ENCODE measurements at places on chromosomes 5 and 9. TPM values are rescaled to one million over a fixed set of nuclear protein-coding genes. Genes with fewer than 3 reads are reported as not detected.

Gene EPB41L4B
- 1.7 TPM for total RNA-seq

Gene CTSV
- not detected for total RNA-seq

Gene LRRTM2
- total RNA-seq = 0.16 TPM

- no peak for ATAC-seq
Measured at GRCh38 chr5:161093100-161093499, 241.1 kb upstream of the ATP10B start.

DNA sequence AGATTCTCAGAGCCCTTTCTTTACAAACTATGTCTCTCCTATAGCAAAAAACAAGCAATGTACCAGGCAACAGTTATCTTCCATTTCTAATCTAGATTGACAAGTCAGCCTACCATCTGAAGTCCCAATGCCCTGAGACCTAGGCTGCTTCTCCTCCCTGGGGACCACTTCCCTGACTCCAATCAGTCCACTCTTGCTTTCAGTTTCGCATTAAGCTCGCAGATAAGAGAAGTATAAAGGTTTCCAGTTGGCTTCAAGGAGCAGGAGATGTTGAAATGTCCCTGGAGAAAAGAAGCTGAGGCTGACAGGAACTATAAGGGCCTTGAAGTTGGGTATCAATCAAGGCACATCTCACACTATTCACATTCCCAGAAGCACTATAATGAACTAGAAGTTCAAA, 32.3 kb downstream of the ERP44 start:
- no peak for ATAC-seq

DNA sequence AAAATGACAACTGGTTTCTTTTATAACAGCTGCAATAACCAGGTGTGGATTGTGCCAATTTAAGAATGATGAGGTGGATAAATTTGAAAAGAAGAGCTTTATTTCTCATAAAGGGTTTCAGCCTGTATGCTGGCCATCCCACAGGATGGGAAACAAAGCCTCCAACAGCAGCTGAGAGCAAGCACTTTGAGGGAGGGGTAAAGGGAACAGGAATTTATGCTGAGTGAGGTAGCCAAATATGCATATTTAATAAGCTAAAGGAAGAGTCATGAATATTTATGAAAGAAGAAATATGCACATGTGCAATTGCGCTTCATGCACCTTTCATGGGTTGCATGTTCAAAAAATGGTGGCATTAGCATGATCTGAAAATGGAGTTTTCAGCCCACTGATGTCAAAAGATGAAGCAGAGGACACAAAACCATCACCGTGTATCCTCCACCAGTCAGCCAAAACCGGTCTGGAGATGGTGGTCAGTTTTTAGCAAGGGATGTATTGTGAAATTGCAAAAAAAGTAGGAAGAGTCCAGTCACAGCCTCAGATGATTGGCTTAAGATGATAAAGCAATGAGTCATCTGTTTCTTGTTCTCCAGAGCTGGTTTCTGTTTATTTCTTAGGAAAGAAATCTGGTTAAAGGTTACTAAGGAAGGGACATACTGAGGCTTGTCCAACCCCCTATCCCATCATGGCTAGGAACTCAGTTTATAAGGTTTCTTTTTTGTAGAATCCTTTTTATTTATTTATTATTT, 47.9 kb downstream of the DEPDC1B start:
- peak; percentile 36 for ATAC-seq

DNA sequence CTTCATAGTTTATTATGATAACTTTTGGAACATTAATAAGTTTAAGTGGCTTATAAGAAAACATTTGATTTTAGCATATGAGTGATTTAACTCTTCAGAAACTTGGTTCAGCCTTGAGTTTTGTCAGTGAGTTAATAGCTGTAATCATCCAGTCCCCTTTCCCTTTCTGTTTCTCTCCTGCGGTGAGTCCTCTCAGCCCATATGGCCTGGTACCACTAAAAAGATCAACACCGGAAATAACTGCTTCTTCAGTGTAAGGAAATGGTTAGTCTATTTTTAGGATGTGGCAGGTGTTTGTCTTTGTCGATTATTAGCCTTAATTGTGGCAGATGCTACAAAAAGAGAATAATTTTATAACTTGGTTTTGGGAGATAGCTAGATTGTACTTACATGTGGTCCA, 120.2 kb upstream of the GRHPR start:
- ATAC-seq = no peak

GRCh38 chr5:157269761-157270272, 3.9 kb downstream of the CYFIP2 start:
- no peak for ATAC-seq

GRCh38 chr5:180640861-180641565, 8.4 kb downstream of the FLT4 start:
- ATAC-seq = no peak

- no peak for ATAC-seq
Measured at GRCh38 chr5:156379206-156379605, 52.2 kb downstream of the SGCD start.
